SK-MEL-5 (cell line): ENCODE measurements at places on chromosomes 7 and 10.

DNA sequence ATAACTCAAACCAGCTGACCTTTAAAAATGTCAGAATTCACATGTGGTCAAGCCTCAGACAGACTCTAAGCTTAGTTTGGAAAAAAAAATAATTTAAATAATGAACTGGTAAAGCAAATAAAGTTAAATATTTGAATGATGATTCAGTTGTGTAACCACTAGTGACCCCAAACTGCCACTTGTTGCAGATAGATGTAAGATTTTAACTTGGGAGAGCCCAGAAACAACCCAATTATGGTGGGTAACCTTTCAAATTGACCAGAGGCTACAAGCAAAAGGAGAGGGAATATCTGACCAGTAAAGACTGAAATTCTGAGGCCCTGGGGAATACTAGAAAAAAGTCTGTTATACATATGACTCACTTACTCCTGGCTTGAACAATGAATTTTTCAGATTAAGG, 268.1 kb downstream of the HPSE2 start:
- DNase-seq = no peak

DNA sequence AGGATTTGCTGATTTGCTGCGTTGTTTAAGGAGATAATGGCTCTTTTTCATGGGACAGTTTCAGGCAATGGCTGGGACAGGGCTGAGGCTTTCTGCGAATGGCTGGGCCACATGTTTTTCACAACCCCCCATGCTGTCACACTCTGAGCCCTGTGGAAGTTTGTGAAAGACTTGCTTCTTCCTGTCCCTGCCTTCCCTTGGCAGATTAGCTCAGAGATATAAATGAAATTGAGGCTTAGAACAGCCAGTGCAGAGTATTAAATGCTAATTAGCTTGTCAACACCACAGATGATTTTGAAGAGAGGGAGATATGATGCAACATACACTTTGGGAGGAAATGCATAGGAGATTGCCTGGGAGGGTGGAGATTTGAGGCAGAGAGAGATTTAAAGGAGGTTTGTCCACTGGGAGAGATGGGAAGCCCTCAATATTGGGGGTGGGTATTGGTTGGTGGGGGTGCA, 232.0 kb downstream of the SH2D4B start:
- no peak for DNase-seq

DNA sequence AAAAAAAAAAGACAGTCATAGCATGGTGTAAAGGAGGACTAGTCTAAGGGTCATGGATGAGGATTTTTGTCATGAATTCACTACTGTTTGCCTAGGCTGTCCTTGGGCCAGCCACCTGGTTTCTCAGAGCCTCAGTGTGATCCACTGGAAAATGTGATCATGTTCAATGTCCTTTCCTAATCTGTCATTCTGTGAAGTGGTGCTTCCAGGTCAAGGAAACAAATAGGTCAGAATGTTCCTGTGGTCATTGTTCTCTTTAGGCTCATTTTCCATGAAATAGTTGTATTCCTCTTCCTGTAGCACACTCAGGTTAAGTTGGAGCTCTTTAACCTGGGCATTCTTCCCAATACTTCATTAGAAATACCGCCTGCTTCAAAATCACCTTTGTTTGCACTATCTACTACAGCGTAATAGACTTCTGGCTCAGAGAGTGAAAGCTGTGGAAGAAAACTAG, 16.5 kb downstream of the CD36 start:
- DNase-seq = no peak

GRCh38 chr7:115869801-115870200, 160.8 kb downstream of the TFEC start:
- no peak for DNase-seq

GRCh38 chr10:59741048-59741447, 12.2 kb downstream of the MRLN start:
- no peak for DNase-seq

- peak; percentile 91 for DNase-seq
Measured at GRCh38 chr10:624605-625332, 64.7 kb downstream of the DIP2C start.
